ENCODE measurements at places on chromosomes 2 and 18.

- no peak for DNase-seq
Measured at GRCh38 chr2:17643031-17643615, 102.6 kb downstream of the VSNL1 start.

- no peak for DNase-seq
Measured at GRCh38 chr2:95091885-95092555, 29.6 kb downstream of the MRPS5 start.

DNA sequence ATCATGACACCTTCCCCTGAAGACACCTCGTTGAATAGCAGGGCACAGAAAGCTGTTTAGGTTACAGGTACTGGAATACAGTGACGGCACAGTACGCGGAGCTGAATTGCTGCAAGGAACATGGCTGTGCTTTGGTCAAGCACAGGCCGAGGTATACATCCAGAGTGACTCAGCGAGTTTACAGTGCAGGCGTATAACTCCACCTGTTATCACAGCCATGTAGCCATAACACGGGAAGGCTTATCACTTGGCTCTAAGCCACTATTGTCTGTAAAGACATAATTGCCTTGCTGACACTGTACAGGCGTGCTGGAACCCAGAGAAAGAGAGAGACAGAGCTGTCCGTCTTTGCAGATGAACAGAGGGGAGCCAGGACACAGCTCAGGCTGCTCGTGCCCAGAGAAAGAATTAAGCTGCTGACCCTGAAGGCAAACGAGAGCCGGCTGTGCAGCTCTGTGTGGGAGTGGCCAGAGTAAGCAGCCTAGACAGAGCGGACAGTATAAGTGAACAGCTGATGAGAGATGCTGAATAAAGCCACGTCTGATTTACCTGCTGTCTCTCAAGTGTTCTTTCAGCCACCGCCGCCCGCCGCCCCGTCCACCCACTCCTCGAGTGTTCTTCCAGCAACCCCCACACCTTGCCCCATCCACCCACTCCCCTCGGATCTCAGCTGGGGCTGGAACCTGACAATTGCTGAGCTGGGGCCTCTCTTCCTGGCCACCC, 87.3 kb upstream of the PPP1CB start:
- DNase-seq, result no peak

DNA sequence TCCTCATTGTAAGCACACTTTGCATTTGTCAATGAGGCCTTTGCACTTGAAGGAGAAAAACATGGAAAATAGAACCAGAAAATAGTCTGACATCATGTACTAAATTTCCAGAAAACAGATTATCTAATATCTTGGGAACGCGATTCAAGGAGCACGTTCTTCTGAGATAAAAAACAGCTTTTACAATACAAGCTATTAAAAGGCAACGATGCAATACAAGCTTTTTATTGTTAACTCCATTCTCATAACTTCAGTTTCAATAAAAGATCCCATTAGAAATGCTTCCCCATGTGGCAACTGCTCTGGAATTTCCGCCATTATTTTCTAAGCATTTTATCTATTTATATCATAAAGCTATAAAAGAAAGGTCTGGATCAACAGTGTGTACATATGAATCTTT, 40.3 kb downstream of the NRXN1 start:
- DNase-seq, result no peak

- no peak for DNase-seq
Measured at GRCh38 chr2:60652832-60653340, 99.4 kb upstream of the BCL11A start.

- DNase-seq, result no peak
Measured at GRCh38 chr2:14354231-14354630, 278.3 kb upstream of the LRATD1 start.

DNA sequence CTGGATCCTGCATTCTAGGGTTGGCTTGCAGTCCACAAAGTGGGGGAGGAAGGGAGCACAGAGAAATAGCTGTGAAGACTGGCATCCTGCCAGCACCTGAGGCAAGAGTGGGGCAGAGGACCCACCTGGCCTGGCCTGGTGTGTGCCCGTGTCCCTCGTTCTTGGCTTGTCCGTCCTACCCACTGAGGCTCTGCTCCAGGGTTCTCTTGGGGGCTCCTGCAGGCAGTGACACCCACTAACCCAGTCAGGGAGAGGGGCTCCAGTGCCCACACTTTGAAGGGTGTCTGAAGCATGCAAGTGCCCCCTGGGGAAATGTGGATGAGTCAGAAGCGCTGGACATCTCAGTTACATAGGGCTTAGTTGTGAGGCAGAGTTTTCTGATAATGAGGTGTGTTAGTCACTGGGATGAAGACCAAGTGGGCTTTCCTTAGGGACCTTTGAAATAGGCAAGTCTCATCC, 79.4 kb downstream of the SLC4A3 start:
- DNase-seq, result no peak

DNA sequence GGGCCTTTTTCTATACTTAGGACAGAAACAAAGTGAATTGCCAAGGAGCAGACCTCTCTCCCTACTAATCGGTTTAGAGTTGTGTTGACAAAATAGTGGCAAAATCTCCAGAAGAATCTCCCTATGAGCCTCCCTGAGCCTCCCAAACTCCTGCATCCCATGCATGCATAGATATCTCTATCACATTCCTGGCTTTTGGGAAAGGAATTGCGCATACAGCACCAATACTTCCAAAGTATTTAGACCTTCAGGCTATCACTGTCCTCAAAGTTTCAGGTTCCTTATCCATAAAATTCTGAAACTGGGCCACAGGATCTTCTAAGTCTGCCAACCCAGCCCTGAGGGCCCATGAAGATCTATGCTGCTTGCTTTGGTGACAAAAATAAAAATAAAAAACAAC, 152.1 kb downstream of the SLC8A1 start:
- no peak for DNase-seq

DNA sequence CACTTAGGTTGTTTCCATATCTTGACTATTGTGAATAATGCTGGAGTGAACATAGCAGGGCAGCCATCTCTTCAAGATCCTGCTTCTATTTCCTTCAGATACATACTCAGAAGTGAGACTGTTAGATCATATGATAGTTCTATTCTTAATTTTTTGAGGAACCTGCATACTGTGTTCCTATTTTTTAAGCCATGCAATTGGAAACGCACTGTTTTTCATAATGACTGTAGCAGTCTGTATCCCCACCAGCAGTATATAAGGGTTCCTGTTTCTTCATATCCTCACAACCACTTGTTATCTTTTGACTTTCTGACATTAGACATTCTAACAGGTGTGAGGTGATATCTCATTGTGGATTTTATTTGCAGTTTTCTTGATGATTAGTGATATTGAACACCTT, 15.5 kb downstream of the NEURL3 start:
- no peak for DNase-seq

GRCh38 chr18:61727241-61728193, 165.3 kb downstream of the RNF152 start:
- no peak for DNase-seq

GRCh38 chr2:240209493-240209892, 69.0 kb upstream of the OTOS start:
- no peak for DNase-seq

- no peak for DNase-seq
Measured at GRCh38 chr2:151852260-151853069, 24.2 kb upstream of the ARL5A start.

DNA sequence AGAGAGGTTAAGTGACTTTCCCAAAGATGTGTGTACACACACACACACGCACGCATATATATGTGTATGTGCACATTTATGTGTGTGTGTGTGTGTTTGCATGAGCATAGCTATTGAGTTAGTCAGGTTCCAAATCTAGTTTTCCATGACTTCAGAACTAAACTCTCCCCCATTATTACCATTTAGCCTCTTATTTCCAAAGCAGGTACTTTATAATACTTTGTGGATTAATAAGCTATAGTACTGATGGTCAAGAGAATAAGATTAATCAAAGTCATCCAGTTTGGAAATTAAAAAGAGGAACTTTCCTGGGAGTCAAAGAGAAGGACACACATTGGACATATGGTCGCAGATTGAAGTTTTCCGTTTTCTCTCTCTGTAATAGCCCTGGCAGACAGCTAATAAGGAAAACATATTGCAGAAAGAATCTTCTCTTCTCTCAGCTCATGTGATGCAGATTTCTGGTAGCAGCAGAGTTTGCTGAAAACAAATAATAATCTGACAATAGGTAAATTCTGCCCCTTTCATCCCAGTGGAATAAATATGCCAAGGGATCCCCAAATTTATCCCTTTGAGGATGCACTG, 410.9 kb upstream of the TCF4 start:
- no peak for DNase-seq

GRCh38 chr2:10303181-10303693, 533 bp downstream of the HPCAL1 start:
- DNase-seq, result no peak

DNA sequence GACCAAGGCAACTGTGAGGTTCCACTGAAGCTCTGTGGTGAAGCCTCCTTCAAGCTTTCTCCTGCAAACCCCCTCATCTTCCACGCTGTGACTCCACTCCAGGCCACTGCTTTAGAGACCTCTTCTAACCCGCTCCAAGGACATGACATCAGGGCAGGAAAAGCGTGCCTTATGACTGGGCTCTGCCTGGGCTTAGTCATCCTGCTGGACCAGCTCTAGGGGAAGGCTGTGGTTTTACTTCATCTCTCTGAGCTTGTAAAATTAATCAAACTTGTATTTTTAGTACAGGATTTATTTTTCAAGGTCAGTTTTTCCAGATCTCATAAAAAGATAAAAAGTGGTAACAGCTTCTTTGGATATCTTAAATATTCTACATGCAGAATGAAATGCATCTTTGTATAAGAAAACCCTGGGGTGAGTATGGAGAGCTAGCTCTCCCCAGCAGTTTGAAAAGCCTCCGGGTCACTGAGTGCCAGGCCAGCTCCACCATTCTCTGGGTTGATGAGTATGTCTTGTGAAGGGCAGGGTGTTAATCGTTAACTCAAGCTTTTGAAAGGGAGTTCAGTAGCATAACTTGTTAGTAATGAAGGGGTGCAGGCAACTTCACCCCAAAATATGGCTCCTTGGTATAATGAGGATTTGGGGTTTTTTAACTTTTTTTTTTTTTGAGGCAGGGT, 33.1 kb upstream of the YPEL5 start:
- DNase-seq, result no peak

DNA sequence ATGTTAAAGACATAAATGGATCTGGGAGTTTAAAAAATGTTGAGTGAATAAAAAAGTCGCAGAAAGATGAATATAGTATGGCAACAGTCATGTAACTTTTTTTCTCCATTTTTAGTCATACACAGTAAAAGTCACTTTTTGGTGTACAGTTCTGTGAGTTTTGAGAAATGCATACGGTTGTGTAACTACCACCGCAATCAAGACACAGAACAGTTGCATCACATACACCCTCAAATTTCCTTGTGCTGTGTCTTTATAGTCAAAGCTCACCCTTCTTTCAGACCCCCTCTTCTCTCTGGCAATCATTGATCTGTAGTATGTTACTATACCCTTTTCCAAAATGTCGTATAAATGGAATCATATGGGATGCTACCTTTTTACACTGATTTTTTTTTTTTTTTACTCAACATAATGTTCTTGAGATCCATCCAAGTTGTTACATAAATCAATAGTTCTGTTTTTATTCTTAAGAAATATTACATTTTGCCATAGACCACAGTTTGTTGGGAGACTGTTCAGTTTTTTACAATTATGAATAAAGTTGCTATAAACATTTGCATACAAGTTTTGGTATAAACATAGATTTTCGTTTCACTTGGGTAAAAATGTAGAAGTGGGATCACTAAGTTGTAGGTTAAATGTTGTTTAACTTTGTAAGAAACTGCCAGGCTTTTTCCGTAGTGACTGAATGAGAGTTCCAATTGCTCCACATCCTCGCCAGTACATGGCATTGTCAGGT, 35.4 kb upstream of the AGFG1 start:
- no peak for DNase-seq

DNA sequence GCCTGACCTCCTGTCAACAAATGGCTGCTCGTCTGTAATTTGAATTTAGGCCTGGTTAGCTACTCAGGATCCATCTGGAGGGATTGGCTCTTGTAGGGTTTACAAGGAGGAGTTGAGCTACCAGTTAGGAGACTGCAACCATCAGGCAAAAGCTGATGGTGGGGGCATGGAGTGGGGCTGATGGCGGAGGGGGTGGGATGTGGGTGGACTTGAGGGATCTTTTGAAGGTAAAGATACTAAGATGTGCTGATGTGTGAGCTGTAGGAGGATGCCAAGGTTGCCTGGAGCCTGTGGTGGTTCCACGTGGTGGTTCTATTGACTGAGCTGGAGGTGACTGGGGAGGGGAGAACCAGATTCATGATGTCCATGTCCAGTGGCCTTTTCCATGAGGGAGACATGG, 240.7 kb downstream of the LPIN1 start:
- DNase-seq, result no peak

GRCh38 chr2:111626037-111626864, 257.7 kb downstream of the ANAPC1 start:
- DNase-seq, result no peak

DNA sequence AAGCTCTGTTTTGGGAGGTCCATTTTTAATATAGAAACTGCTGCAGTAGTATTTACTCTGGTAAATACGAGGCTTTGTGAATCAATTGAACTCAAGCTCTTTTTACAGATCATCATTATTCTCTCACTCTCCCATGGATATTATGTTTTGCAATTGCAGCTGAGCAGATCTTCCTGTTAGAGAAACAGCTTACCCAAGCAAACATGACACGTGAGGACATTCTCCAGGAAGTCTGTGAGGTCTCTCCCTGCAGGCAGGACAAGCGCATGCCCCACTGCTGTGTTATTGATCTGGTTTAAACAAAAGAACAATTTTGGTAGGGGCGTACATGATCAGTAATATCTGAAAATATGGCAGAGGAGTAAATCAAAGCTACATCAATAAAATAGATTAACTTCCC, 72.1 kb downstream of the COL6A3 start:
- DNase-seq, result no peak

DNA sequence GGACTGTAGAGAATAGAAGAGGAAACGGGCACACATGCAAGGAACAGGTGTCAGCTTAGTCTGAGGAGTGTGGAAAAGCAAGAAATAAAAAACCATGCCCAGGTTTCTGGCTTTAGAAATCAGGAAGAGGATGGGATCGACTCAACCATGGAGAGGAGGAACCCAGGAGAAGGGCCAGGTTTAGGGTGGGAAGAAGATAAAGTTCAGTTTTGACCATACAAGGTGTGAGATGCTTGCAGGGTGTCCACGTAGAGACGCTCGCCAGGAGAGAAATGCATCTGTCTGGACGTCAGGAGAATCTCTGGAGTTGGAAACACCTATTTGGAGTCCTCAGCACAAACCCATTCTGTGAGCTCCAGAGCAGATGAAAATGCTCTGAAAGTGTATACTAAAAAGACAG, 275.1 kb downstream of the CYRIA start:
- DNase-seq, result no peak

GRCh38 chr18:52615943-52616342, 275.9 kb downstream of the DCC start:
- DNase-seq, result no peak

- no peak for DNase-seq
Measured at GRCh38 chr18:50776383-50776782, 43.4 kb downstream of the MRO start.

- DNase-seq, result no peak
Measured at GRCh38 chr2:8174641-8175257, 507.1 kb upstream of the ID2 start.

Data from stimulated activated CD4-positive, alpha-beta T cell treated with anti-CD3 and anti-CD28 coated beads, Interleukin-12 subunit alpha, Interleukin-12 subunit beta, amount 100 ng/mL, for 48 hours (primary cell).